ENCODE measurements at places on chromosomes 5 and 9.
A peak's percentile ranks its signal among the peaks of the same experiment; 100 is the strongest.

- DNase-seq = peak; percentile 87
Measured at GRCh38 chr5:83368835-83369234, 102.7 kb upstream of the VCAN start.

DNA sequence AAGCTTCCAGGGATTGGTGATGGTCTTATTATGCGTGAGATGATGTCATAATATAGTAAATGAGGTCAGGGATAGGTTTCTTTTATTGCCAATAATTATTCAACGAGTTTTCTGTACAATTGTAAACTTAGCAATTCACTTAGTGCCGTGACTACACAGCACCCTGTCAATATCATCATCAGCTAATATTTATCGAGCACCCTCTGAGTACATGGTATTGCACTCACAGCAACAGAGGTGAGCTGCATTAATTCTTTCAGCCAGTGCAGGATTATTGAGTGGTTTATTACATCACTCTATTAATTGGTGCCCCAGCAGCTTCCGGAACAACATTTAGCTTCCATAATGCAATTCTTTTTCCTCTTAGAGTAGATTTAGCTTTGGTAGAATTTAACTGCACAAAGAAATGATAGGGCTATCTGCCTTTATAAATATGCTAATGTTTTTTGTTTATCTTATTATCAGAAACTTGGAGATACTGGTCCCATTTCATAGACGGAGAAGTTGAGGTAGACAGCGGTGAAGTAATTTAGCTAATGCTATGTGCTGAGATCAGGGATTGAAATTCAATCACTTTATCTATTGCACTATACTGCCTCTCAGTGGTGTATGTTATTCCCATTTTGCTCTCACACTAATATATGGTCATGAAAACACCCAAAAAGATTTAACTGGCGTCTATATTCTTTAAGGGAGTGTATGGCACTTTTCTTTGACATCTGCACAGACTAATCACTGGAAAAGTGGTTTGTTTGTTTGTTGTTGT lies 726.1 kb upstream of the WWC1 start:
- DNase-seq = no peak

- no peak for DNase-seq
Measured at GRCh38 chr9:28502189-28502588, 928.9 kb upstream of the C9orf72 start.

DNA sequence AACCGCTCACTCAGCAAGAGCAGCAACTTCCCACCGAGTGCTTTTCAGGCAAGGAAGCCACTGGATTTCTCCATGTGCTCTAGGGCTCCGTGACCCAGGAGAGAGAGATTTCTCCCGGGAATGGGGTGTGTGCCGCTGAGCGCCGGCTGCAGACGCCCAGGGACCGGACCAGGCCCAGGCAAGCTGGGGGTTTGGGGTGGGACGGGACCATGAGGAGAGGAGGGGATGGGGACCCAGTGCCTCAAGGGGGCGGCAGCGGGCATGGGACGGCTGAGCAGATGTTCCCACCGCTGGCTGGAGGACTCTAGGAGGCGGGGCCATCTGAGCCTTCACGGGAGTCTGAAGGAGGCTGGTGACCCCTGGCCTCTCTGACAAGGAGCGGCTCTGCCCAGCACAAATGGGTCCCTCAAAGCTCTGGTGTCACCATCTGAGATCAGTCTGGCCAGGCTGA lies 8.5 kb downstream of the LCN9 start:
- DNase-seq = no peak

DNA sequence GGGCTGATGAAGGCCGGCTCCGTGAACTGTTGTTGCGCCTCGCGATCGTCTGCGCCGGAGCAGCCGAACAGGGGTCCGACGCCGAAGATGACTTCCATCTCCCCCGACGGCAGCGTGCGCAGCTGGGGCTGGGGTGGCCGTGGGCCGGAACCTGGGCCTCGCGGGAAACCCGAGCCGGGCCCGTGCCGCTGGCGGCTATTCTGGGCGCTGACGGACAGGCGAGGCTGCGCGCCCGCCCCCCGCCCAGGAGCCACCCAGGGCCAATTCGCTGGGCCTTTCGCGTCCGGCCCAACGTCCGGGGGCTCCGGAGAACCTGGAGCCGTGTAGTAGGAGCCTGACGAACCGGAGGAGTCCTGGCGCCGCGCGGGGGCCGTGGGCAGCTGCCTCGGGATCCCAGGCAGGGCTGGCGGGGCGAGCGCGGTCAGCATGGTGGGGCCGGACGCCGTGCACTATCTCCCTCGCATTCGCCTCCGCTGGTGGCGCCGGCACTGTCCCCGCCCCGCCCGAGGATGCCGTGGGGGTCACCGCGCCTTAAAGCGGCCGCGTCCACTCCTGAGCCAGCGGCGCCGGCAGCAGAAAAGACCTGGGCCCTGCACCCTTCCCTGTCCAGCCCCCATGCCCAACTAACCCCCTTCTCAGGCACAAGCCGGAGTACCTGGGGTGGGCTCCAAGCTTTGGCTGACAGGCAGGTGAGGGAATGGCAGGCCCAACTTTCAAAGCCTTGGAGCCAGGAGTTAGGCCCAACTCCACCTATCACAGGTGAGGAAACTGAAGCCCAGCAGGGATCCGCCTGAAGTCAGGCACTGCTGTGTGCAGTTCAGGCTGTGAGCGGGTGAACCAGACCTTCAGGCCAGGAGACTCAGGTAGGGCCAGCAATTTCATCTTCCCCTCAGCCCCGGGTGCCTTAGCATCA lies at the start of gene PROB1:
TSS of gene PROB1 (minus strand) at position 451 of the 913 bp plus-strand sequence. CDS start at position 428, 23 bp downstream.
- DNase-seq = no peak

DNA sequence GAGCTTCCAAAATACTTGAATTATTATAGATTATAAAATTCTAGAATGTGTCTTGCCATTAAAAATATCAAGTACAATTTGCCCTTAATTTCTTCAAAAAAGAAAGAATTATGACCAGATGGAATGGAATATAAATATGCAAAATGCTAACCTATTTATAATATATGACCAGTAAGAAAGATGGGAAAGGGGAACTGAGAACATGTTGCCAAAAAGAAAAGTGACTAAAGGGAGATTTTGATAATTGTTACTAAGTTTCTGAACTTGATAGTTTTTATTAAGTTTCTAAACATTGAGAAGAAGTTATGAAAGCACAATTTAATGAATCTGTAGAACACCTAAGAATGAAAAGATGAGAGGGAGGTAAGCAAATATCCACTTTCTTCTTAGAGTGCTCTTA lies 188.4 kb upstream of the NR4A3 start:
- DNase-seq = peak; percentile 65

DNA sequence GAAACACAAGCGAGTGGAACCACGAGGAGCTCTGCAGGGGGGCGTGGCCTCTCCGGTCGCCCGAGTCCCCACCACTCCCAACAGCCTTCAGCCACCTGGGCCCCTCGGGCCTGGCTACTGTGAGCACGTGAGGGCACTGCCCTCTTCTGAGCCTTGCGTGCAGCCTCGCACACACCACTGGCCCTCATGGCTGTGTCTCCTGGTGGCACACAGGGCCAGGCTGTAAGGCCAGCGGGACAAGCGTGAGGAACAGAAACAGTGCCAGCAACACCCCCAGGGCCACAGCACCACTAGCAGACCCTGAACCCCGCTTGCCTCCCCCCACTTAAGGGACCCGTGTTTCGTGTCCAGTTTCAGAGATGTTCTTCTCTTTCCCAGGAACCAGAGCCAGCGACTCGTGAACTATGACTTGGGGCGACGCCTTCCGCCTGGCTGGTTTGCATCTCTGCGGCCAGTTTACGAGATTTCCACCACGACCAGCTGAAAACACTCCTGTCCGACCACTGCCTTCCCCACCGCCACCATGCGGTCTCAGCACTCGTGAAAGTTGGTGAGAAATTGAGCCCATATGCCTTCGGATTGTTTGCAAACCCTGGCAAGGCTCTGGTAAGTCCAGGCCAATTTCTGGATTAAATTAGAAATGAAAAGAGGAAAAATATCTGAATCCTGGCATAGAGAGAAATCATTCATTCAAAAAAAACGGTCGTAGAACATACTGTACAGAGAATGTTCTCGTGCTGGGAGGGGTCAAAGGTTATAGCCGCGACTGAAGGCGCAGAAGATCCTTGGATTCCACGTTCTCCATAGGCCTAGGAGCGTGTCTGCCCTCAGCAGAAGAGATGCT lies 135.6 kb downstream of the ZNF354C start:
- DNase-seq = no peak

- DNase-seq = no peak
Measured at GRCh38 chr5:41722359-41722950, 147.8 kb downstream of the OXCT1 start.

DNA sequence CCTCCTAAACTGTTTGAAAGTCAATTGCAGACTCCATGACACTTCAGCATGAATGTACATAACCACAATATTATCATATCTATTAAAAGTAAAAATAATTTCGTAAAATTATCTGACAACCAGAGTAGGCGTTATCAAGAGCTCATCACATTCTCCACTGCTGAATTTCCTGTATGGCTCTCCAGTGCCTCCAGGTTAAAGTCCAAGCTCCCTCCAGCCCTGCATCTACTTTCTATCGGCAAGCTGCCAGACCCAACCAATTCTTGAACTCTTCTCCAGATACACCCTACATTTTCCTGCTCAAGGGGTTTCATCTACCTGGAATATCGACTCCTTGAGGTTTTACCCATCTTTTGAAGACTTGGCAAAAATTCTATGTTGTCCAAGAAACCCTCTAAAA lies 74.5 kb upstream of the TBC1D2 start:
- no peak for DNase-seq

DNA sequence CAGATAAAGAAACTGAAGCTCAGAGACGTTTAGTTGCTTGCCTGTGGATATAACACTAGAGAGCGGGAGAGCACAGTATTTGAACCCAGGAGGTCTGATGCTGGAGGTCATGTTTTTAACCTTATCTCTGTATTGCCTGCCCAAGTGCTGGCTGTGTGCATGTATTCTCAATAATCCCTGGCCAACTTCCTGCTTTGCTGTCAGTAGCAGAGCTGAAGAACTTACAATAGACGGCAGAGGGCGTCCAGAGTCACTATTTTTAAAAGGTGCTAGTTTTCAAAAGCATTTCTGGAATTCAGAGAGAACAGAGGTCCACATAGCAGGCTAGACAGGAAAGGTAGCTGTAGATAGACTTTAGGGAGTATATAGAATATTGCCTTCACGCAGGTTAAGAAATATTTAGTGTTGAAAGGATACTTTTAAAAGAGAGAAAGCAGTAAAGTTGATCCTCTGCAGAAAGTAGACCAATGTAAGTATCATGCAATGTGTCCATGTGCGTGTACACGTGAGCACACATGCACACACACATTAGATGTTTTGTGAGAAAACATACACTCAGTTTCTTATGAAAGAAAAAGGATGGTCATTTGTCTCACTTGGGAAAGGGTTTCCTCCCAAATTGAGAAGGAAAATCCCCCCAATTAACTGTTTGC lies 46.3 kb downstream of the PTCD2 start:
- DNase-seq = peak; percentile 57

GRCh38 chr5:859798-860296 lies 9.1 kb upstream of the ZDHHC11 start:
- DNase-seq = no peak

- DNase-seq = no peak
Measured at GRCh38 chr5:141715346-141715905, 33.4 kb upstream of the ARAP3 start.

GRCh38 chr9:99377790-99378775 lies 156.0 kb downstream of the SEC61B start:
- DNase-seq = no peak

GRCh38 chr5:132405646-132406045 lies 36.1 kb downstream of the SLC22A5 start:
- DNase-seq = no peak

- DNase-seq = no peak
Measured at GRCh38 chr5:55694152-55694830, 17.8 kb downstream of the SLC38A9 start.

GRCh38 chr5:124963236-124963919 lies 216.9 kb upstream of the ZNF608 start:
- peak; percentile 46 for DNase-seq

DNA sequence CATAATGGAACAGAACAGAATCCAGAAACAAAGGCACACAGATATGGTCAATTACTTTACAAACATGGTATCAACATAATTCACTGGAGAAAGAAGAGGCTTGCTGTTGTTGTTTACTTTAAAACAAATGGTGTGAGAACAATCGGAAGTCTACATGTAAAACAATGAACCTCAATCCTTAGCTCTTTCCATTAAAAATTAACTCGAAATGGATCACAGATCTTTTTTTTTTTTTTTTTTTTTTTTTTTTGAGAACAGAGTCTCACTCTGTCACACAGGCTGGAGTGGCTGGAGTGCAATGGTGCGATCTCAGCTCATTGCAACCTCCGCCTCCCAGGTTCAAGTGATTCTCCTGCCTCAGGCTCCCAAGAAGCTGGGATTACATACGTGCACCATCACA lies 9.8 kb downstream of the SEMA4D start:
- DNase-seq = no peak

- DNase-seq = no peak
Measured at GRCh38 chr9:96460470-96460869, 10.5 kb downstream of the HABP4 start.
